ENCODE measurements at places on chromosomes 16 and 17.

DNA sequence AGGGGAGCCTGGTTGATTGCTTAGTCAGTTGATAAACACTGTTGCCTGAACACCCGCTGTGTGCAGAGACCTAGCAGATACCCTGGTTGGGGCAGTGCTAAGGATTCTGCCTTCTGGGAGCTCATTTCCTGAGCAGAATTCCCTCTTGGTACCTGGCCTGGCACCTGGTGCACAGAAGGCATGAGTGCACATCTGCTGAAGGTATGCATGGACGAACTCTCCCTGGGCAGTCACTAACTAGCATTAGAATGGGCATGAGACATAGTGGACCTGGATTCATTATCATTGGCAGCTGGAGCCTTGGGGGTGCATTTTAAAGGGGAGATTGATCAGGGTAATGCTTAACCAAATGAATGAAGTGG is 13.1 kb downstream of the ADCY7 start:
- no peak for DNase-seq

GRCh38 chr17:74744349-74744713 is 4.1 kb upstream of the NHERF1 start:
- no peak for DNase-seq

DNA sequence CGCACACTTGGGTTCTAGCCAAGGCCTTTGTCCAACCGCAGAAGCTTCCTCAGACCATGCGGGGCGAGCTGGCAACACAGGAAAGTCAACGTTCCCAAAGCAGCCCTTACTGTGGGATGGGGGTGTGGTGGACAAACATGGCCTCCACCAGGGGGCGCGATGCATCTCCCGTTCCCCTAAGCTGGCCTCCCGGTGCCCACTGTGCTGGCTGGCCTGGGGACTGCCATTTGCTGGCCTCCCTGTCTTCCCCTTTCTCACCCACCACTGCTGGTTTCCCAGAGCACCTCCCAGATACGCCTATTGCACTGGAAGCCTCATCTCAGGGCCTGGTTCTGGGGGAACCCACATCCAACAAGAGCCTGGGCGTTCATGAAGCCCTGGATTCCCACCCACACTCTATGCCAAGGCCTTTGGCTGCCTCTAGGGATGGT is 145.3 kb downstream of the IRF8 start:
- no peak for DNase-seq

- DNase-seq: no peak
Measured at GRCh38 chr17:59373882-59374495, 42.5 kb downstream of the YPEL2 start.

DNA sequence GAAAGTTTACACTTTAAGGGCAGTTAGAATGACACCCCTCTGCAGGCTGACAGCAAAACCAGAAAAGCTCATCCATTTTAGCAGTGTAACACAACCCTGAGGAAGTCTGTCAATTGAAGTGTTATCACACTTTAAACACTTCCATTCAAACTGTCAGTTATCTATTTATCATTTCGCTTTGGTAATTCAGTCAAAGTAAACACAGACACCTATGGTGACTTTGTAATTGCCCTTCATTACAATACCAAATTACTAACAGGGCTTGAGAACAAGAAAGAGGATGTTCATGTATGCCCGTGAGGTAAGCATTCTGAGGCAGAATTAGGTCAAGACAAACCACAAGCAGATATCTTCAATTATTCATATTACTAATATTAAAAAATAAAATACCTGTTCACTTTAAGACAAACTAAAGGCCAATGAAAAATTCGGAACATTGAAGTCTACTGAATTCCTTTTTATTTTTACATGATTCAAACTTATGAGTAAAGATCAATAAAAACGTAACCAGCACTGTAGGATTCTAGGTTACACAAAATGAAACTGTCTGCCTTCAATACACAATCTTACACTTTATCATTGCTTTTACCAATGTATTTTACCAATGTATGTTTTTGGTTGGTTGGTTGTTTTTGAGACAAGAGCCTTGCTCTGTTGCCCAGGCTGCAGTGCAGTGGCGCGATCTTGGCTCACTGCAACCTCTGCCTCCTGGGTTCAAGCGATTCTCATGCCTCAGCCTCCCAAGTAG is 57.1 kb downstream of the BRIP1 start:
- DNase-seq: no peak

DNA sequence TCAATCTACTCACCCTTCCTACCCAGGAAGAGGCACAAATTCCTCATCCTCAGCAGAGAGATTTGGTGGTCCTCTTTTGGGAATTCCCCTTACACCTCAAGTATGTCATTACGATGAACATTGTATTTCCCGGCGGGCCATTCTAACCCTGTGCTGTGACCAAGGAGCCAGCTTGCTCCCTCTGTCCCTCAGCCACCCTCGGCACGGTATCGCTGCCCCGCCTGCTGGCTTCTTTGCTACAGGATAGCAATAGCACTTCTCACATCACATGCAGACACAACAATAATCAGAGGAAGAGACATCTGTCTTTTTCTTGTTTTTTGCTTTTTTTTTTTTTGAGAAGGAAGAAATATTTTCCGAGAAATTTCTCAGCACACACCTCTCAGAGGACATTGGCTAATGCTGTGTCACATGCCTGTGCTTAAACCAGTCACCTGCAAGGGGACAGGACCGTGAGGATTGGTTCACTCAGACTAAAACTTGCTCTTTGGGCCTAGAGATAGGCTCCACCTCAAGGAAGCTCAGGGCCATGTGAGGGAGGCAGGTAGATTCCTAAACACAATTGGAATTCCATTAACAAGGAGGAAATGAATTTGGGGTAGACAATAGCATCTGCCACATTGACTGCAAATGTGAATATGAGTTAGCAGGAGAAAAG is 41.2 kb downstream of the TMC5 start:
- no peak for DNase-seq

GRCh38 chr17:13593021-13593751 is 8.5 kb downstream of the HS3ST3A1 start:
- DNase-seq: no peak

GRCh38 chr17:17780922-17781590 is 55.7 kb downstream of the SREBF1 start:
- no peak for DNase-seq

GRCh38 chr17:41176744-41177387 is 1.2 kb downstream of the KRTAP4-2 start:
- no peak for DNase-seq

DNA sequence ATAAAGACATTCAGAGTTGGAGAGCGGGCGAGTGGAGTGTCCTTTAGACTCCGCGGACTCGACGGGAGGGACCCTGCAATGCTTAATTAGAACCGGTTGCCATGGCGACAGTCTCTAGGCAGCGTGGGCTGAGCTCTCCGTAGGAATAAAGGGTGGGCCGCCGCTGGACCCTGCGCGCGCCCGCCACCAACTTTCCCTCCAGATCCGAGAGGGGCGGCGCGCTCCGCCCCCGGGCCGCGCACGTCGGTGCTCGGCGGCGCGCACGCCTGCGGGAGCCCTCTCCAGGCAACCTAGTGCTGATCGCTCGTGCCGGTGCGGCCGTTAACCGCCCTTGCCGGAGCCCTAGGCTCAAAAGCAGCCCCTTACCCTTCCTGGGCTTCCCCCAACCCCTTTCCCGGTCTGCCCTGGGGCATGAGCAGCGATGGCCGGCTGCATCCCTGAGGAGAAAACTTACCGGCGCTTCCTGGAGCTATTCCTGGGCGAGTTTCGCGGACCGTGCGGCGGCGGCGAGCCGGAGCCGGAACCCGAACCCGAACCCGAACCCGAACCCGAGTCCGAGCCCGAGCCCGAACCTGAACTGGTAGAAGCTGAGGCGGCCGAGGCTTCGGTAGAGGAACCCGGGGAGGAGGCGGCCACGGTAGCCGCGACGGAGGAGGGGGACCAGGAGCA is at the start of gene PPM1E:
TSS of gene PPM1E (plus strand) at position 278 of the 669 bp plus-strand sequence.
- DNase-seq: peak; percentile 73

DNA sequence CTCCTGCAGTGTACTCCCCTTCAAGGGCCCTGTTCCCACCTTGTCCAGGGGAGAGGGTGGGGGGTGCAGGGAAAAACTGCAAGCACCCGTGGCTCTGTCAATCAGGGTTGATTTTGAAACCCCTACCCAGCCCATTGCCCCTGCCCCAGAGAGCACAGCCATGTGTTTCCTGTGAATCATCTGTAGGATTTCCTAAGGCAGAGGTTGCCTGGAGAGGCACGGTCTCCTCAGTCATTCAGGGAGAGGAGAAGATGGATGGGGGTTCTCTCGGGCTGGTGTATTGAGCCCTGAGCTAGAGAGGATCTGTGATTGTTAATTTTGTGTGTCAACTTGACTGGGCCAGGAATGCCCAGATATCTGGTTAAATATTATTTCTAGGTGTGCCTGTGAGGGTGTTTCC is 3.5 kb upstream of the AGRP start:
- DNase-seq: no peak

DNA sequence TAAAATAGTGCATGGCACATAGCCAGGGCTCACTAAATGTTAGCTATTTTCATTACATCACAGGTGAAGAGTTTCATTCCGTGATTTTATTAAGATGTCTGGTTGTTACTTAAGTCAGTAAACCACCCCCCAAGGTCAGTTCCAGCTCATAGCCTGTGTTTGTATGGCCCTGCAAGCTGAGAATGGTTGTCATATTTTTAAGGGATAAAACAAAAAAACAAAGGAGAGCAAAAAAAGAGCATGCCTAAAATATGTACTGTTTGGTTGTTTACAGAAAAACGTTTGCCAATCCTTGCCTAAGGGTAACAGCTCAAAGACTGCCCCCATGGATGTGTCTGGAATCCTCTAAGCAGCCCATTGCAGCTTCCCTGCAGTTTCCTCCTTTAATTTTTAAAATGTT is 329.6 kb downstream of the CA10 start:
- DNase-seq: no peak

DNA sequence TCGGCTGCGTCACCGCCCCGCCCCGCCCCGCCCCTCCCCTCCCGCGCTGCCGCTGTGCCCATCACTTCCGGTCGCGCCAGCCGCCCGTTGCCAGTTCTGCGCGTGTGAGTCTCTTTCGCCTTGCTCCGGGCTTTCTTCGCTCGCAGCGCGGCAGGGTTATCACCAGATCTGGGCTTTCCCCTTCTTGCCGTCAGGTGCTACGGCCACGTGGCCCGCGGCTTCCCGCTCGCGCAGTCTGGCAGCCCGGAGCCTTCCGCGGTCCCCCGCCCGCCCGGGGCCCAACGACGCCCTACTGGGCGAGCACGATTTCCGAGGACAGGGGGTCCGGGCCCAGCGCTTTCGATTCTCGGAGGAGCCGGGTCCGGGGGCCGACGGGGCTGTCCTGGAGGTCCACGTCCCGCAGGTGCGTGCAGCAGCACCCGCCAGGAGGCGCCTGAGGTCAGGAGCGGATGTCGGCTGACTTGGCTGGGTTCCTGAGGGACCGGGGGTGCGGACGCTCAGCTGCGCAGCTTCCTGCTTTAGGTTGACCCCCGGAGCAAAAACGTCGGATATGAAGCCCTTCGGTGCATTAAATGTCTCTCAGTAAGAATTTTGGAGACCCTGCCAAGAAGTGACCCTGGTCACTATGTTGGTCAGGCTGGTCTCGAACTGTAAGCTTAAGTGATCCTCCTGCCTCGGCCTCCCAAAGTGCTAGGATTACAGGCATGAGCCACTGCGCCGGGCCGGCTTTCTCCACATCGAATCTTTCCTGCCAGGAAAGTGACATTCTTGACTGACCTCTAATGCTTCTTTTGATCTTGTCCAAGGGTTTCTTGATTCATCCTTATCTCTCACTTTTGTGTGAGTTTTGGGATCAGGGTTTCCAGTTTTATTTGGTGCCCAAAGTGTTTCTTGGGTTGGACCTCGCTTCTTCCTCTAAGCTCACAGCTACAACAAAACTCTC is at the start of gene METTL23:
TSS of gene METTL23 (plus strand) at position 64 of the 943 bp plus-strand sequence. CDS start 2,872 bp downstream, outside the sequence.
- no peak for DNase-seq

DNA sequence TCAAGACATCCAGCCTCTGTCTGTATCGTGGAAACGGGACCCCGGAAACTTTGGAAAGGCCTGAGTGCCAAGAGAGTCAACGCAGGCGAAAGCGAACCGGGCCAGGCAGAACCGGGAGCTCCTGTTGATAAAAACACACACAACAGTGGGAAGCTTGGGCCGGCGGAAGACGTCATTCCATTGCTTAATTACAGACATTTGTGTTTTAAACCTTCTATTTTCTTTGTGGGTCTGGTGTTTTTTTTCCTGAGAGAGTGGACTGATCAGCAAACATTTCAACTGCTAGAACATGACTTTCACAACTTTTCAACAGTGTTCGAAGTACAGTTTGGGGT is 878 bp upstream of the RNF157 start:
- DNase-seq: no peak

DNA sequence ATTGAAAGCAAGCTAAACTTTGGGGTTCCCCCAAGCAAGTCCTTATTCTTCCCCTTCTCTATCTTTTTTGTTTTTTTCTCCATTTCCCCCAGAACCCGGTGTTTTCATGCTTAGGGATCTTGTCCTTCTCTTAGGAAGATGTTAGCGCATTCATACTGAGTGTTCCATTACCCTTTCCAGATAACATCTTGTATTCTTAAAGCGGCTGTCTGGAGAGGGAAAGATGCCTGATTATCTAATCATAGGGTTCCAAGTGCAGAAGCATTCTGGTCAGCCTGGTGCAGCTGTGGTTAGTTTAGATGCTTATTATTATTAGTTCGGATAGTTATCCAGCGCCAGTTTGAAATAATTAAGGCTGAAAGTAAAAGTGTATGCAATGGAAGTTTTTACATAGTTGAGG is 2.0 kb downstream of the TOM1L1 start:
- DNase-seq: no peak

GRCh38 chr17:27496437-27496943 is 40.2 kb downstream of the KSR1 start:
- DNase-seq: peak; percentile 63

DNA sequence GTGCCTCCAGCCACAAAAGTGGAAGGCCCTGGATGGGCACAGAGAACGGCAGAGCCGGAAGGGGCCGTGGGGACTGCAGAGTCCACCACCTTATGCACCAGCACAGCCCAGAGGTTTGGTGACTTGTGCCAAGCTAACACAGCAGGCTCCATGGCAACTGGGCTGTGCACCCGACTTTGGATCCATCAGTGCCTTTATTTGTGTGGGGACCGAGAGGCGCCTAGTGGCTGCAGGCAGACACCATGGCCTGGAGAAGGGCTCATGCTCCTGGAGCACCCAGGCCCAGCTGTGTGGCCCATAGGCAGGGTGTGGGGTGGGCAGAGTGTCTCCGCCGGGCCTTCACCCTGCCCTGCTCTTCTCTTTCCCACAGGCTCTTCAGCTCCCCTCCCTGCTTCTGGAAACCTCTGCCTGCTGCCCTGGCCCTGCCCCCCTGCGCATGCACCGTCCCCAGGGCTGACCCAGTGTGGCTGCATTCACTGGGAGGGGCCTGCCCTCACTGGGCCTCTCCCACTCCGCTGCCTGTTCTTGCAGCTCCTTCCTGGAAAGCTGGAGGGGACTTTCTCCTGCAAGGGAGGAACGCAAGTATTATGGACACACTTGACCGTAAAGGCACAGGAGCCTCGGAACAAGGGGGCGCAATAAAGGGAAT is 10.1 kb downstream of the C16orf90 start:
- DNase-seq: no peak

GRCh38 chr16:74583926-74584666 is 22.8 kb downstream of the GLG1 start:
- no peak for DNase-seq

GRCh38 chr17:8822401-8823035 is 23.4 kb upstream of the MFSD6L start:
- DNase-seq: no peak

DNA sequence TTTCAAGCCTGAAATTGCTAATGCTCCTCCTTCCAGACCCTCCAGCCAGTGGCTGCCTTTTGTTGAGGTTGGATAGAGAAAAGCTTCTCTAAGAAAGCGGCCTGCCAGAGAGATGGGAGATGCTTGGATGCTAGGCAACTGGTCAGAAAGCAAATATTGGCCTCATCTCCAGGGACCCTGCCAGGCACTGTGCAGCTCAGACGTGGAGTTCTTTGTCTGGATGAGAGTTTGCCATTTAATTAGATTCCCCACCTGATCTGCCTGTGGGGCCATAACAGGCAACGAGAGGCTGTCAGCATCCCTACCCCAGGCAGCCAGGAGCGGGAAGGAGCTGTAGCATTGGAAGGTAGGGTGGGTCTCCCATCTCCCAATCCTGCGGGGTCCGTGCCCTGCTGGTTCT is 52.7 kb downstream of the ASIC2 start:
- DNase-seq: no peak

Data from left renal pelvis (tissue), 4 donors.